Sigmoid colon (tissue), 7 donors: ENCODE measurements at places on chromosomes 16 and 17. TPM values are rescaled to one million over a fixed set of nuclear protein-coding genes. Genes with fewer than 3 reads are reported as not detected.

- no peaks in the 10 kb centered on the region for H3K4me1 ChIP-seq
- no peaks in the 10 kb centered on the region for H3K36me3 ChIP-seq
- DNase-seq, result no peak
Observed at GRCh38 chr16:3358871-3359270, 3.2 kb downstream of the OR2C1 start.

The TMEM88 gene
- total RNA-seq, result 10.0 TPM

GRCh38 chr17:57987581-57988300, at the start of gene VEZF1:
Gene VEZF1 (minus strand): TSS chr17:57988254. CDS start chr17:57988111, 143 bp downstream.
- peaks cover 55% of the 10 kb centered on the region for H3K4me1 ChIP-seq
- no peaks in the 10 kb centered on the region for H3K27me3 ChIP-seq
- H3K36me3 ChIP-seq, result no peaks in the 10 kb centered on the region
- peak within 1 kb of the TSS; percentile 95 for H3K27ac ChIP-seq
- peak; percentile 90 for DNase-seq

- no peaks in the 10 kb centered on the region for H3K27me3 ChIP-seq
- peak; percentile 97 for DNase-seq
- H3K4me1 ChIP-seq, result peaks cover 35% of the 10 kb centered on the region
- H3K4me3 ChIP-seq, result no peak overlapping the region
- H3K36me3 ChIP-seq, result no peaks in the 10 kb centered on the region
Observed at GRCh38 chr17:81328978-81329926, 34.1 kb upstream of the SLC38A10 start.

GRCh38 chr16:10013364-10013763, 168.9 kb downstream of the GRIN2A start:
- no peaks in the 10 kb centered on the region for H3K4me1 ChIP-seq
- DNase-seq, result no peak
- no peaks in the 10 kb centered on the region for H3K27me3 ChIP-seq
- H3K27ac ChIP-seq, result no peak overlapping the region
- no peak overlapping the region for H3K4me3 ChIP-seq
- H3K36me3 ChIP-seq, result no peaks in the 10 kb centered on the region

GRCh38 chr17:77429969-77430752, 289.4 kb downstream of the SEC14L1 start:
- H3K4me1 ChIP-seq, result peaks cover 98% of the 10 kb centered on the region
- no peaks in the 10 kb centered on the region for H3K27me3 ChIP-seq
- H3K4me3 ChIP-seq, result no peak overlapping the region
- peak; percentile 99 for DNase-seq
- peak overlapping the region; percentile 100 for H3K27ac ChIP-seq
